Activated naive CD4-positive, alpha-beta T cell treated with anti-CD3 and anti-CD28 coated beads, Interleukin-2, amount 50 U/mL, for 16 hours (primary cell): ENCODE measurements at places on chromosomes 6 and 20.

- no peak for DNase-seq
Measured at GRCh38 chr6:80245043-80245442, 138.6 kb downstream of the BCKDHB start.

GRCh38 chr6:102474041-102474807, 1080.7 kb downstream of the GRIK2 start:
- DNase-seq, result no peak

GRCh38 chr20:19212821-19213502, 520 bp downstream of the SLC24A3 start:
- DNase-seq, result no peak

DNA sequence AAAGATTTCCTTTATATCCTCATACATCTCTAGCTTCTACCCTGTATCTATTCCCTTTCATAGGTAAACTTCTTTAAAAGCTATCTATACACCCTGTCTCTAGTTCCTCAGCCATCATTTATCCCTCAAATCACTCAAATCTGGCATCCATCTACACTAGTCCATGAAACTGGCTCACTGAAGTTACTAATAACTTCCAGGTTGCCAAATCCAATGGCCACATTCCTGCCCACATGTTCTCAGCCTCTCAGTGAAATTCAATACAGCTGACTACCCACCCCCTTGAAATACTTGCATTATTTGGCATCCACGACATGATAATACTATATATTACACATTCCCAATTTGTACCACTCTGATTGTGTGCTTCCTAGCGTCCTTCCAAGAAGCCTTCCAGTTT, 8.7 kb downstream of the REPS1 start:
- DNase-seq, result no peak

- no peak for DNase-seq
Measured at GRCh38 chr20:16000112-16000511, 573.1 kb downstream of the KIF16B start.
